ENCODE measurements at places on chromosomes 2 and 18.

GRCh38 chr2:217055624-217056023 is 195.8 kb upstream of the TNP1 start:
- no peak for DNase-seq

GRCh38 chr18:37634516-37634915 is 68.9 kb upstream of the CELF4 start:
- no peak for DNase-seq

- DNase-seq = no peak
These were observed 186.9 kb upstream of the SALL3 start for GRCh38 chr18:78792736-78793135.

DNA sequence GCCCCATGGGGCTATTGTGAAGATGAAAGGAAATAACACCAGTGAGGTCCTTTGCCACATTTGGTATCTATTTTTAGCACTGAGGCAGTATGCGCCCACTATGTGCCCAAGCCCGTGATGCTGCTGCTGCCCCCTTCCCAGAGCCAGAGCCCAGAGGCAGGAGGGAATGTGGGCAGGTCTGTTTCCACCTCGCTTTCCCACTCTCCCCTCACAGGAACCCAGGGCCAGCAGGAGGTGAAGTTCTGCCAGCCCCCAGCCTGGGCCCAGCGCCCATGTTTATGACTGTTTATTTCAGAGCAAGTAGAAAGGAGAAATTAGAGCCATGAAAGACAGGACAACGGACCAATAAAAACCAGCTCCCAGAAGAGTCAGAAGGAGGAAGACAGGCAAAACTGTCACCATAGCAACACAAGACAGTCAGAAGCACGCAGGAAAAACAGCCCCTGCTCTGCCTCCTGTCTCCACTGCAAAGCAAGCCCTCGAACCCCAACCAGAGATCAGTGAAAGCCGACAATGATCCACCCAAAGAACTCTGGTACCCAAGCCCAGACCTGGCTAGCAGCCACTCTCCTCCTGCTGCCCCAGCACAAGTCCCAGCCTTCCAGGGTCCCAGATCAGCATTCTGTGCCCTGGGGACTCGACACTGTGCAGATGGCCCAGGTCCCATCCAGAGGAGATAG is 1.4 kb downstream of the CYRIA start:
- no peak for DNase-seq

DNA sequence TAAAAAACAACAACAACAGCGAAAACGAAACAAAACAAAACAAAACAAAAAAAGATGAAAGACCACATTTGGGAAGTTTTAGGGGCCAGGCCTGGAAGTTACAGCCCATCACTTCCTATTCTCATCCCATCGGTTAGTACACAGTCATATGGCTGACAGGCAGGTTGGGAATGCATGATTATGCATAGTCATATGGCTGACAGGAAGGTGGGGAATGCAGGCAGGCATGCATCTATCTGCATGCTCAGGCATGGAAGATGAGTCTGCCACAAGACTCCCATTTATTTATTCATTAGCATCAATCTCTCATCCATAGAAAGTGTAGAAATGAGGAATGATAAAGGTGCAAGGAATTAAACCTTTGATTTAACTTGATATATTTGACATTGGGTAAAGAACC is 325.3 kb upstream of the MEX3C start:
- no peak for DNase-seq

GRCh38 chr2:174573621-174574081 is 24.0 kb downstream of the WIPF1 start:
- DNase-seq = no peak

GRCh38 chr18:31555971-31556747 is 35.5 kb upstream of the TTR start:
- DNase-seq = no peak

GRCh38 chr2:235506997-235507615 is 13.3 kb downstream of the AGAP1 start:
- DNase-seq = no peak

DNA sequence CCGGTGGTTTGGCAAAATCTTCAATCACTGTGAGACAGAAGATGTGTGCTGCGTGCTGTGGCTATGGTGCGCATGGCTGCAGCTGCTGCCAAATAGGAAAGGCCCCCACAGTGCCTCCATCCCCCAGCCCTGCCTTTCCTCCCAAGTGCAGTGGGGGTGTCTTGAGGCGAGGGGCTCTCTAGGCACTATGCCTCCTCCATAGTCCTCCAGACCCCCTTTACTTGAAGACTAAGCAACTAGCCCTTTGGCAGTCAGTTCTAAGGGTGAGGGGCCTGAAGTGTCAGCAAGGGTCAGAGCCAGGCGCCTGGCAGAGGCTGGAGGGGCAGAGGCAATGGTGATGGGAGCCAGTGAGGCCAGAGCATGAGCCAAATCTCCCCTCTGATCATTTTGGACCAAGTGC is 13.6 kb upstream of the TMEM185B start:
- DNase-seq = no peak

- no peak for DNase-seq
These were observed 70.0 kb downstream of the TWSG1 start for GRCh38 chr18:9404565-9405060.

- DNase-seq = no peak
These were observed 255.9 kb downstream of the AGAP1 start for GRCh38 chr2:235749771-235750160.

GRCh38 chr2:36409935-36410334 is 54.4 kb downstream of the CRIM1 start:
- no peak for DNase-seq

DNA sequence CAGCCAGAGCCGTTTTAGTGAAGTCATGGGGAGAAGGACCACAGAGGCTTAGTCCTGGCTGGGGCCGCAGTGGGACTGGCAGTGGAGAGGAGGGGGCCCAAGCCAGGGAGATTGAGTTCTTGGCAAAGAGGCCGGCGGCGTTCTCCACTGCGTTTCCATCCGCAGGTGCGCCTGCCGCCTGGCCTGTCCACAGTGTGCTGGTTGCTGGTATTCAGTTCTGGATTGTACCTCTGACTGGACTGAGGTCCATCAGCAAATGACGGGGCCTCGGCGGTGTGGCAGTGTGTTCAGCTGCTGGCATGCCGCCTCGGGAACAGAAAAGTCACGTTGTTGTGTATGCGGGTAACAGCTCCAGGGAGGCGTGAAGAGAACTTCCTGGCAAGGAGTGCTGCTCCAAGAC is 36.8 kb downstream of the LRRFIP1 start:
- DNase-seq = no peak

DNA sequence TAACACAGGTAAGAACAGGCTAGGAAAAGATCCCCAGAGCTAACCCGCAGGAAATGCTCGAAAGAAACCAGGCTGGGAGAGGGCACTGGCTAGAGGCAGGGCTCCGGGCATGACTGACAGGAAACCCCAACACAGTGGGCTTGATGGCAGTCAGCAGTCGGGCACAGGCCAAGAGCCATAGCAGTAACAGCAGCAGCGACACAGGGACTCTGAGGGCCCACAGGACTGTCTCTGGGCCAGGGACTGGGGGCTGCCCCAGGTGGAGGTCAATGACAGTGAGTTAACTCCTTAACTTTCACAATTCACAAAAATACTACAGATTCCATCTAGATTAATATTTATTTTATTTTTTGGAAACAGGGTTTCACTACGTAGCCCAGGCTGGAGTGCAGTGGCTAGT is 37.3 kb upstream of the ASPRV1 start:
- DNase-seq = no peak

GRCh38 chr2:29706171-29706720 is 215.1 kb downstream of the ALK start:
- no peak for DNase-seq

GRCh38 chr2:201949927-201950246 is 83.8 kb upstream of the FZD7 start:
- no peak for DNase-seq

DNA sequence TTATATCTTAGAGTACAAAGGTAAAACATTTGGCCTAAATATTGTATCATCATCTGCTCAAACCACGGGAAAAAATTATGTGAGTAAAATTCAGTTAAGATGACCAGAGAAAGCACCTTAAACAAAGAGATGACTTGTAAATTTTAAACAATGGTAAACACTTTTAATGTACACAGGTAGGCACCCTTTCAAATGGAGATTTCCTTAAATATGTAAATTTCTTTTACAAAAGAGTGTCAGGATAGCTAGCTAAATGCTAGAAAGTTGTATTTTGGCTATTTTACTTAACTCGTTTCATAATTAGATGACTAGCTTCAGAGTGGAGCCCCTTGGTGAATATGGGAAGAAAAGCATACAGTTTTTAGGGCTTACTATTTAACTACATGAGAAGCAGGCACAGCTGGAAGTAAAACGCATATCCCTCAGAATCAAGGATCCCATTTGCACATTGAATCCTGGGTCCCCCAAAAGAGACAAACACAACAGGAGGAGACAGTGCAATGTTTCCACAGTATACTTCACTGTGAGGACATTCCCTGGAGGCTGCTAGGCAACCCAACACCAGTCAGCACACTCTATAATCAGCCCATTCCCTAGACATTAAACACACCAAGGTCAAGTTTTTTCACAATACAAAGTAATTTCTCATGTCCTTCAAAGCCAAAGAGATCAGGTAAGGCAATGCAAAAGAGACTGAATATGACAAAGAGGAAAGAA is 1154.4 kb downstream of the DPP10 start:
- DNase-seq = no peak

- DNase-seq = no peak
These were observed 72.6 kb downstream of the LRRFIP1 start for GRCh38 chr2:237699870-237700511.

DNA sequence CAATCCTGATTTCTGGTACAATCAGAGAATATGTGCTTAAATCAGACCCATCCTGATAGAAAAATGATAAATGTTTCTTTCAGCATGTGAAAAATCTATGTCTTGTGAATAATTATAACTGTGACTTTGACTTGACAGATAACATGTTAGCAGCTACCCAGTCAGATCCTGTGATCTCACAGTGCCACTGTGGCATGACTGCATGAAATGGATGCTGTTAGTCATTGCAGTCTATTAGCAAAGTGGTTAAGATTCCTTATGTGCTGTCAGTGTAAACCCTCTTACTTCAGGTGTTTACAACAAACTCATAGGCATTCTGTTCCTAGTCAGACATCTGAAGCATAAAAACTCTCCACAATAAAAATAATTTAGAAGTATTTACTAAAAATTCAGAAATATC is 244.6 kb upstream of the RND3 start:
- no peak for DNase-seq

Data from NCI-H1436 treated with DMSO at 0.1 percent for 48 hours (cell line).